ENCODE measurements at places on chromosomes 2 and 18.

DNA sequence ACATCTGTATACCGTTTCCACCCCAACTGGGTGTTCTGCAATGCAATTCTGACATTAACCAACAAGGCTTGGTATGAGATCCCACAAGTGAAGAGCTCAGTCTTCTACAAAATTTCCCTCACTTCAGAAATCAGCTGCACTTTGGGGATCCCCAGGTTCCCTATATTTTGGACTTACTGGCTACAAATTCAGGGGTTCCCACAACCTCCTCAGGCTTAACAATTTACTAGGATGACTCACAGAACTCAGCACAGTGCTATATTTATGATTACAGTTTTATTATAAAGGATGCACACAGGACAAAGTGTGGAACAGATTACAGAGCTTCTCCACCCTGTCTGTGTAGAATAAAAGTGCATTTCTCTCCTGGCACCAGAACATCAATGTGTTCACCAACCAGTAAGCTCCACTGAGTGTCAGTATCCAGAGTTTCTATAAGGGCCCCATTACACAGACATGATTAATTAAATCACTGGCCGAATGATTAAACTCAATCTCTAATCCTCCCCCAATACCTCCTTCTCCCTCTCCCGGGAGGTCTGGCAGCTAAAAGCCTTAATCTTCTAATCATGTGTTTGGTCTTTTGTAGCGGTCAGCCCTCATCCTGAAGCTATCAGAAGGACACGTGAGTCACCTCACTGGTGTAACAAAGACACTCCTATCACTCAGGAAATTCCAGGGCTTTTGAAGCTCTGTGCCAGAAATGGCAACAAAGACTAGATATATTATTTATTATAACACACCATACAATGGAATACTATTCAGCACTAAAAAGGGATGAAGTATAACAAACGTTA, 84.6 kb downstream of the SLC66A3 start:
- DNase-seq, result no peak

- DNase-seq, result no peak
These were observed 128.9 kb downstream of the WDSUB1 start for GRCh38 chr2:159157361-159158209.

- DNase-seq, result no peak
These were observed 69.1 kb upstream of the PID1 start for GRCh38 chr2:229340086-229340760.

GRCh38 chr18:10424585-10425307, 29.7 kb upstream of the APCDD1 start:
- no peak for DNase-seq

DNA sequence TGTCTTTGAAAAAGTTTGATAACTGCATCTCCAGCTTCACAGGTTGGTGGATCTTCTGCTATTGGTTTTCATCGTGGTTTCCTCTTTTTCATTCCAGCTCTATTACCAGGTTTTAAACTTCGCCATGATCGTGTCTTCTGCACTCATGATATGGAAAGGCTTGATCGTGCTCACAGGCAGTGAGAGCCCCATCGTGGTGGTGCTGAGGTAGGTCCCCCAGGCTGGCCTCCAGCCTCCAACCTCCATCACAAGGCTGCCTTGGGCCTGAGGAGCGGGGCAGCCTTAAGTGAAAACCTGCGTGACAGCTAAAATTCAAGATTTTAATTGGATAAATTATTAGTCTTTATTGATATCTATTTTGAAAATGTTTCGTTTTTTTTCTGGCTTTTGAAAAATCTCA, 9.7 kb downstream of the SEC11C start:
- no peak for DNase-seq

- DNase-seq, result no peak
These were observed 52.1 kb downstream of the ICOS start for GRCh38 chr2:203988500-203989260.

DNA sequence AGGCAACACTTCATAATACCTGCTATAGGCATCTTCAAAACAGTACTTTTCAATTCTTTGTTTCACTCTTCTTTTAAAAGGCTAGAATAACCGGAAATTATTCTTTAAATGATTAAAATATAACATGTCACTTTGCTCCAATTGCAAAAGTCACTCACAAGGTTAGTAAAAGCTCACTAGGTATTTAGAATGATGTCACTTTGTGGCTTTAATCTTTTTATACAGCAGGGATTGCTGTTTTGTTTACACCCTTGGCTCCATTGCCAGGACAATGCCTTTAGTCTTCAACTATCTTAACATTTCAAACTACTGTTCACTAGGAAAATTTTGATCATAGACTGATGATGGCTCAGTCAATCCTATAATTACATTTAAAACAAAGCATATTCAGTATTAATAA, 157.1 kb downstream of the BAZ2B start:
- DNase-seq, result no peak

Measured in stimulated activated CD8-positive, alpha-beta memory T cell treated with anti-CD3 and anti-CD28 coated beads, Interleukin-4, amount 100 ng/mL, for 24 hours (primary cell).